ENCODE measurements at places on chromosomes 3 and 15.

GRCh38 chr3:27883266-27883665 lies 161.1 kb upstream of the EOMES start:
- no peak for DNase-seq

GRCh38 chr3:156559321-156559720 lies 4.4 kb upstream of the SSR3 start:
- DNase-seq: no peak

DNA sequence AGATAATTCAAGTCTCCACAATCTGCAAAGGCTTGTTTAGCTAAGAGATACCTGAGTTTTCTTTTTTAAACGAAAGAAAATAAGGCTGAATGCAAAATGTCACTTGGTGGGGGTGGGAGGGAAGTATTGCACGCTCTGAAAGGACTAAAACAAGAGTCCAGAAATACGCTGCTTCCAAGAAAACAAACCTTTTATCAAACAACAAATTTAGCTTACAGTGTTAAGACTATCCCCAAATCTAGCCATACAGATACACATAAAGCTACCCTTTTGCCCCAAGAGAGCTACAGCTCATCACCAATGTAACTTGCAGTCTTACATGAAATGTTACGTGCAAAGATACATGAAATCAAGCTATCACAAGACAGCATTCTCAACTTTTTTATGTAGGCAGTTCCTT lies 522.5 kb downstream of the FOXP1 start:
- DNase-seq: no peak

GRCh38 chr3:42115215-42115614 lies 24.1 kb downstream of the TRAK1 start:
- no peak for DNase-seq

GRCh38 chr3:193972832-193973231 lies 163.1 kb upstream of the HES1 start:
- no peak for DNase-seq

GRCh38 chr15:67746450-67746849 lies 78.9 kb upstream of the SKOR1 start:
- DNase-seq: no peak

DNA sequence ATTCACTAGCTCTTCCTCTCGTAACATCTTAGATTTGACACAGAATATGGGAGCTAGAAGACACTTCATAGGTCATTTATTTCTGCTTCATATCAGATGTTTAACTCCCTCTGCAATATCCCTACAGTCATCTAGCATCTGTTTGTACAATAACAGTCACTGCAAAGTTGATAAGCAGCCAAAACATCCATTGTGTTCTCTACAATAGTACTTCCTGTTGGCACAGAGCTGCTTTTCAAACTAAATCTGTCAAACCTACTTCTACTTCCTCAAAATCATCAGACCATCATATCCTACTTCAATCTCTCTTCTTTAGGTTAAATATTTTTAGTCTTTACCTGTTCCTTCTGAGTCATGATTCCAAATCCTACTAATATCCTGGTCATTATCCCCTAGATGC lies 233.2 kb downstream of the FGF12 start:
- DNase-seq: no peak

DNA sequence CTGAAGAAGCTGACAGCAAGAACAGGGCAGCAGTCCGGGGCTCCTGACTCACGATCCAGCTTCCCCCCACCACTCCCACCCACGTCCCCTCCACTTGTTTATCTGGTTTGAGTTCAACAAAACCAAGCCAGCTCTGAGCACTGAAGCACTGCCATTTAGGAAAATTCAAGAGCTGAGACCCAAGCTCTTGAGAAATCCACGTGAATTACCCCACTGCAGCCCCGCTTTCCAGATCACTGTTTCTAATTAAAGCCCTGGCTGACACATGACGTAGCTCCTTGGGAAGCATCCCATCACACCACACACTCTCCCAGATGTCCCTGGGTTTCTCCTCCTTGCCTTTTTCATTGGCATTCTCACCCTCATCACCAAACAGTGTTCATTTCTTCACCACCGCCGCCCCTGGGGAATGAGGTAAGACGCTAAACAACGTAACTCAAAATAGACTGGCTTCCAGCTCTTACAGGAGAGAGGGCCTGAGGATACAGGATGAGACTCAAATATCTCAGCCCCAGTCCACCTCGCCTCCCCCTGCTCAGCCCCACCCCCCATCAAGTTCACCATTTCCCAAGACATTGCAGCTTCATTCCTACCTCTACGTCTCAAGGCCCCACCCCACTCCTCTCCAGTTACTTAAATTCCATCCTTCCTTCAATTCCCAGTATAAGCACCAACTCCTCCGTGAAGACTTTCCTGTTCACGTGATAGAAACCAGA lies 95.4 kb downstream of the SRGAP3 start:
- no peak for DNase-seq

DNA sequence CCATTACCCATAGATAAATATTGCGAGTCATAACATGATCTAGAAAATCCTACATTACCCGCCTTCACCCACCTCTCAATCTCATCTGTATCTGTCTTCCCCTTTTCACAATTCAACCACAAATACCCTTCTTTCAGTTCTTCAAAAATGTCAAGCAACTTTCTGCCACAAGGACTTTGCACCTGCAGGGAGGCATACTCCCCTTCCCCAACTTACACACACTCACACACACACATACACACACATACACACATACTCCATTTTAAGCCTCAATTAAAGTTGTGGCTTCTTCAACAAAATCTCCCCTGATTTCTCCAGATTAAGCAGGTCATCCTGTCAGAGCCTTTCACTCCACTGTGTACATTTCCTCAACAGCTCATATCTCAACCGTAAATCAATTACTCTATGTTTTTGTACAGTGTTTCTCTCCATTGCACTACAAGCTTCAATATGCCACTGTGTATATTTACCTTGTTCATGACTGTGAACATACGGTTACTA lies 33.1 kb upstream of the CCDC50 start:
- DNase-seq: no peak

GRCh38 chr3:17235310-17235709 lies 350.6 kb downstream of the PLCL2 start:
- DNase-seq: no peak

DNA sequence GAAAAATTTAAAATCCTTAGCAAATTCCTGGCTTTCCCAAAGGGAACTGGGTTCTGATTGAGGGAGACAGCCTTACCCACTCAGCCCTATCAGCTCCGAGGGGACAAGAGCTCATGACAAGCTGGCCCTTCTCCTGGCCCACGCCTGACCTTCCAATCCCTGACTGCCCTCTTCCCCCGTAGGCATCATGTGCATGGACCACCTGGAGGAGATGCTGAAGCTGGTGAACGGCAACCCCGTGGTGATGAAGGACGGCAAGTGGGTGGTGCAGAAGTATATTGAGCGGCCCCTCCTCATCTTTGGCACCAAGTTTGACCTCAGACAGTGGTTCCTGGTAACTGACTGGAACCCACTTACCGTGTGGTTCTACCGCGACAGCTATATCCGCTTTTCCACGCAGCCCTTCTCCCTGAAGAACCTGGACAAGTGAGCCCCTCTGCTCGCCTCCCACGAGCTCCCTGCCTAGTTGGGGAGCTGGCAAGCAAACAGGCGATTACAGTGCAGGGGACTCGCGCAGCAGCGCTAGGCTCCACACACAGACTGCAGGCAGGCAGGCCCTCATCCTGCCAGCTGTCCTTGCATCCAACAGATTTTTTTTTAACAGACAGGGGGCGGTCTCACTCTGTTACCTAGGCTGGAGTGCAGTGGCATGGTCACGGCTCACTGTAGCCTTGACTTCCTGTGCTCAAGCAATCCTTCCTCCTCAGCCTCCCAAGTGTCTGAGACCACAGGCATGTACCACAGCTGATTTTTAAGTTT lies 16.8 kb downstream of the RPUSD3 start:
- no peak for DNase-seq

All from NCI-H187 treated with DMSO at 0.1 percent for 48 hours (cell line).